ENCODE measurements at places on chromosomes 2 and 18. TPM values are rescaled to one million over a fixed set of nuclear protein-coding genes. Genes with fewer than 3 reads are reported as not detected.

GRCh38 chr2:181203412-181203811 lies 223.0 kb downstream of the UBE2E3 start:
- no peaks in the 10 kb centered on the region for H3K36me3 ChIP-seq
- H3K4me1 ChIP-seq: peaks cover 16% of the 10 kb centered on the region
- H3K4me3 ChIP-seq: no peak overlapping the region
- H3K27me3 ChIP-seq: no peaks in the 10 kb centered on the region
- DNase-seq: peak; percentile 57
- H3K27ac ChIP-seq: peak overlapping the region; percentile 28

Gene CDH2
- 8.5 TPM for total RNA-seq

DNA sequence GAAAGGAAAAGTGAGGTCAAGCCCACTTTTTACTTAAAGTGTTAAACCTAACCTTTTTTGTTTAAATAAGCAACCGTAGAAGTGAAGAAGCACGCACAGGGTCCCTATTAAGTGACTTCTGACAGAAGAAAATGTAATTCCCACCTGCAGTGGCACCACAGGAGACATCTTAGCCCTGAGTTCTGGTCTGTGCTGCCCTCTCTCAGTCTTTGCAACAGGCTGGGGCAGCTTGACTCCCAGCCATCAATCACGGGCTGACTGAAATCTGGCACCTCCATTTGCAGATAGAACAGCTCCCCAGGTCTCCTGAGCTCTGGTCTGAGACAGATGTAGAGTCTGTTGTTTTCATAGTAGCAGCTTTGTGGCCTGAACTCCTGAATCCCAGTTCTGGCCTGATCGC lies 170.0 kb downstream of the LTBP1 start:
- H3K4me1 ChIP-seq: no peaks in the 10 kb centered on the region
- no peak overlapping the region for H3K4me3 ChIP-seq
- H3K27ac ChIP-seq: no peak overlapping the region
- DNase-seq: no peak

GRCh38 chr18:45755934-45756333 lies 32.0 kb downstream of the SLC14A1 start:
- H3K27ac ChIP-seq: no peak overlapping the region
- no peaks in the 10 kb centered on the region for H3K4me1 ChIP-seq
- H3K4me3 ChIP-seq: no peak overlapping the region
- DNase-seq: no peak
- H3K27me3 ChIP-seq: no peaks in the 10 kb centered on the region
- no peaks in the 10 kb centered on the region for H3K36me3 ChIP-seq

Gene LRRTM4
- 1.3 TPM for total RNA-seq

- H3K4me3 ChIP-seq: no peak overlapping the region
- H3K36me3 ChIP-seq: no peaks in the 10 kb centered on the region
- H3K27ac ChIP-seq: no peak overlapping the region
- DNase-seq: no peak
Observed at GRCh38 chr2:182548031-182548950, 121.5 kb upstream of the PDE1A start.

DNA sequence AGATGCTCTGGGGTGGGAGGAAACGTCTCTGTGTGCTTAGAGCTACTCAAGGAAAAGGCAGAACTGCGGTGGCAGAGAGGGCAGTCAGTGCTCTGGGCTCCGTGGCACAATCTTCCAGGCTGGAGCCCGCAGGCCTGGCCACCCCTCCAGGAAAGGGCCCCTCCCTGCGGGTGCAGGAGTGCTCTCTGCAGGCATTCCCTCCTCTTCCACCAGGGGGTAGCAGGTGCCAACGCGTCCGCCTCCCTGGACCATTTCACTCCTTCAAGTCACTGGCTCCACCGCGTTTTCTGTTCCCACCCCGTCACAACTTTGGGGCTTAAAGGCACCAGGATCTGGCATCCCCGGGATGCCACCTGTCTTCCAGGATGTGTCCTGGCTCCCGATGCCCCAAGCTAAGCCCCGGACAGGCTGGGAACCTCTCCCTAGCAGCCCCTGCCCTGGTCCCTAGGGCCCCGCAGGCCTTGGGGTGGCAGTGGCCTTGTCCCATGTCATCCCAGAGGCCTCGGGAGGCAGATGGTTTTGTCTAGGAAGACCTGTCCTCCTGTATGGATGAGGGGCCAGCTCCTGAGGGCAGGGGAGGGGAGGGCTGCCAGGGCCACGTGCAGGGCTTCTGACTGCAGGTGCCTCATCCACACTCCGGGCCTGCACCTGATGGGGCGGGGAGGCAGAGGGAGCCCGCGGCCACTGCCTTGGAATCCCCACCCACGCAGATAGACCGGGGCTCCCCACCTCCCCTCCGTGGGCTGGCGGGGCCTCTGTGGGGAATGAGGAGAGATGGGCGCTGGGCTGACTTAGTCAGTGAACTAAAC lies 26.4 kb downstream of the KCNIP3 start:
- H3K36me3 ChIP-seq: no peaks in the 10 kb centered on the region
- no peaks in the 10 kb centered on the region for H3K27me3 ChIP-seq
- H3K4me3 ChIP-seq: no peak overlapping the region
- peak; percentile 60 for DNase-seq

DNA sequence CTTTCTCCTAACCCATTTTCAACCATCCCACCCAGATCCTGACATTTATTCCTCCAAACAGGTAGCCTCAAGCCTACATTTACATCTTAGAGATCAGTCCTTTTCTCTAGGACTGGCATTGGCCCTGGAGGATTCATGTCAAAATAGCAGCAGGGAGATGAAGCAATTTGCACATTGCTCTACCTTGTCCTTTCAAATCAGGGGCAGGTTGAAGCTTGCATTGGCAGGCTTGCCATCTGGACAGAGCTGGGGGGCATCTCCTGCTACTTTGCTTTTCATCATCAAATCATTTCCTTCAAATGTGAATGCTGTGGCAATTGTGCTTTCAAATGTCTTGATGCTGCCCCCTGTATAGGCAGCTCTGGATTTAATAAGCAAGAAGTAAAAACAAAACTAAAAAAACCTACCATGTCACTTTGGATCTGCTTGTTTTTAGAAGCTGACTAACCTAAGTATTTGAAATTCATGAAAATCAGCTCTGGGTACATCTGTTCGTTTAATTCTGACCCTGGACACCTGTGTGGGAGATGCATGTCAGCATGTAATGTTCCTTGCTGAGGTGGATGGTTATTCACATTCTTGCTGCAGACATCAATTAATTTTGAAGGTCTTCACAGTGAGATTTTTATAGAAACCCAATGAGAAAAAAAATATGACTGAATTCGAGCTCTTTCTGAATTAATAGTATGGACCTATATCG lies 47.9 kb downstream of the KIF5C start:
- H3K27me3 ChIP-seq: no peaks in the 10 kb centered on the region
- no peak overlapping the region for H3K4me3 ChIP-seq
- H3K36me3 ChIP-seq: no peaks in the 10 kb centered on the region

Gene ANKRD30BL
- not detected for total RNA-seq

DNA sequence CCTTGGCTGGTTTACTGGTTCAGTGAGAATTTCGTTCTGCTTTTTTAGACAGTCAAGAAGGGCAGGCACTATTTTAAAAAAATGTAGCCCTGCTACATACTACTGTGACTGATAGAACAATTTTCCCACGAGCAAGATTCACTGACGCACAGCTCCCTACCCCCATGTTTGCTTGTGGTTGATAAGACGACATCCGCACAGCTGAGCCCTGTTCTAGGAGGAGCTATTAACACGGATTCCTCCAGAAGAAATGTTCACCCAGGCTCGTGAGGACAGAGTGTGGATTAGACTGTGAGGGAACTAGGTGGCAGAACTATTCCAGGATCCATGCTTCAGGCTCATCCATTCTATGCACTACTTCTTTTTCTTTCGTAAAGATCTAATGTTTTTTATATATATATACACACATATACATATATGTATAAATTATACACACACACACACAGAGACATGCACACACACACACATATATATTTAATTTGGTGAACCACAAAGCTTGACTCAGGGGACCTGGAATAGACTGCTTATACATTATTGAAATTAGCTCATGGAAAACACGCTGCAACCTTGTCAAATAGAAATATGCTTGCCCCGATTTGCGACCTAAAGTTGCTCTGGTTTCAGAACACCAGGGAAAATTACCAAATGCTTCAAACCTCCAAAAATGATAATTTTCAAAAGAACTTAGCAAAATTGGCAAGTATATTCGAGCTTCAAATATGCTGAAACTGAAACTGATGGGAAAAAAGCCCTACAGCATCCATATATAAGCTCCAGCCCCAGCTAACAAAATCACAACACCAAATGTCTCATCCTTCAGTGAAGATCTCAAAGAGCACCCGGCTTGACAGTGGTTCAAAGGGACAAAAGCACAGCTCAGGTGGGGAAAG lies 370.4 kb downstream of the SOCS6 start:
- no peaks in the 10 kb centered on the region for H3K4me1 ChIP-seq
- no peak overlapping the region for H3K27ac ChIP-seq
- H3K27me3 ChIP-seq: no peaks in the 10 kb centered on the region

DNA sequence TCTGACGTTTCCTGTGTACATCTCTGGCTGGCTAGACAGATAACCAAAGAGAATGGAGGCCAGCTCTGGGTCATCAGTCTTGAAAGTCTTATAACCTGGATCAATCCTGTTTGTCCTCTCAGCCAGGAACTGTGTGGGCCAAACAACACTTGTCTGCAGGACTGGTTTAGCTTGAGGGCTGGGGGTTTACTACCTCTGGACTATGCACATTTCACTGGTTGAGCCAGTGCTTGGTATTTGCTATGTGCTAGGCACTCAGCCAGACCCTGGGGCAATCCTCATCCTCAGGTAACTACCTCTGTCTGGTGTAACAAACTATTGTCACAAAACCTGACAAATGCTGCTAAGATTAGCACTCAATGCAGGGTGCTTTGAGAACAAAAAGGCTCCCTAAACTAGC lies 169.7 kb downstream of the HAUS1 start:
- no peaks in the 10 kb centered on the region for H3K36me3 ChIP-seq
- H3K4me1 ChIP-seq: peaks cover 20% of the 10 kb centered on the region
- H3K4me3 ChIP-seq: no peak overlapping the region

GRCh38 chr2:68755071-68755470 lies 20.5 kb downstream of the ARHGAP25 start:
- no peaks in the 10 kb centered on the region for H3K4me1 ChIP-seq
- no peak overlapping the region for H3K27ac ChIP-seq
- no peak overlapping the region for H3K4me3 ChIP-seq
- no peak for DNase-seq

Gene HADHB
- 73.1 TPM for total RNA-seq

DNA sequence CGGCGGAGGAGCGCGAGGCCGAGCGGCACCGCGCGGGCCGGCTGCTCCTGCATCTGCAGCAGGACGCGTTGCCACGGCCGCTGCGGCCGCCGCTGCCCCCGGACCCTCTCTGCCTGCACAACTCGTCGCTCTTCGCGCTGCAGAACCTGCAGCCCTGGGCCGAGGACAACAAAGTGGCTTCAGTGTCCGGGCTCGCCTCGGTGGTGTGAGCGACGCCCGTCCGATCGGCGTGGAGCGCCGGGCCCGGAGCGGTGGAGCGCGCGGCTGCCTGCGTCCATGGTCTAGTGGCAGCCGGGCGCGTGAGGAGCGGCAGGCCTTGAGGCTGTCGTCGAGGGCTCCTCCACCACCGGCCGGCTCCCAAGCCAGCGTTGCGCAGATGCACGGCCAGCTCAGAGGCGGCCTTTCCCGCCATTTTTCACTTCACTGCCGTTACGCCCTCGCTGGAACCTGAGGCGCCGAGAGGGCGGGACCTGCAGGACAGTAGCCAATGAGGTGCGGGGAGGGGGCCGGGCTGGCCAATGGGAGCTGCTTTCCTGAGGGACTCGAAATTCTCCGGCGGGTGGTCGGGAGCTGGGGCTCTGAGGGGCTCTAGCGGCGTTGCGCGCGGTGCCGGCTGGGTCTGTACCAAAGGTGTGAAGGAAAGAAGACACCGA lies 1.9 kb downstream of the TLX2 start:
- H3K4me1 ChIP-seq: no peaks in the 10 kb centered on the region
- no peaks in the 10 kb centered on the region for H3K36me3 ChIP-seq
- H3K4me3 ChIP-seq: no peak overlapping the region

GRCh38 chr2:182952741-182953450 lies 85.4 kb downstream of the NCKAP1 start:
- H3K27ac ChIP-seq: no peak overlapping the region
- peaks cover 62% of the 10 kb centered on the region for H3K36me3 ChIP-seq
- DNase-seq: no peak
- no peak overlapping the region for H3K4me3 ChIP-seq
- peaks cover 11% of the 10 kb centered on the region for H3K4me1 ChIP-seq
- H3K27me3 ChIP-seq: no peaks in the 10 kb centered on the region

GRCh38 chr2:18643326-18644114 lies 54.2 kb upstream of the NT5C1B start:
- DNase-seq: no peak
- H3K27ac ChIP-seq: no peak overlapping the region
- H3K27me3 ChIP-seq: no peaks in the 10 kb centered on the region
- no peaks in the 10 kb centered on the region for H3K4me1 ChIP-seq
- no peak overlapping the region for H3K4me3 ChIP-seq
- H3K36me3 ChIP-seq: no peaks in the 10 kb centered on the region

DNA sequence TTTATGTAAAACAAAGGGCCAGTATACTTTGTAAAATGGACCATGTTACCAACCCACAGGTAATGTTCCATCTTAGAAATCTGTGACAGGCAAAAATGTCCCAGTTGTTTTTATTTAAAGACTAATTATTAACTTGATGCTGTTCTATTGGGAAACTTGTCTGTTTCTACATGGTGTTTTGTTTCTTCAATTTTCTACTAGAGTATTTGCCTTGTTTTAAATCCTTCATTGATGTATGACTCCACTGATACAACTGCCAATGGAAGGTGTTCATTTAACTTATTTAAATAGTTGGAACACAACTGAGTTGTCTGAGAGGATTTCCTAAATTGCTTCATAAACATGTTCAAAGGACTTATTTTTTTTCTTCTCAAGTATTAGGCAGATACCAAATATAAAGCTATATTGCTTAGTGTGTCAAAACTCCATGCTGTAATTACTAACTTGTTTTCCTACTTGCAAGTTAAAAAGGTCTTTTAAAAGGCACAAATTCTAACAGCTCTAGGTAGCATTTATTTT lies 152.0 kb upstream of the XPO1 start:
- no peak for DNase-seq
- H3K4me3 ChIP-seq: no peak overlapping the region
- peaks cover 7% of the 10 kb centered on the region for H3K4me1 ChIP-seq

Gene PECR
- total RNA-seq: 16.0 TPM

DNA sequence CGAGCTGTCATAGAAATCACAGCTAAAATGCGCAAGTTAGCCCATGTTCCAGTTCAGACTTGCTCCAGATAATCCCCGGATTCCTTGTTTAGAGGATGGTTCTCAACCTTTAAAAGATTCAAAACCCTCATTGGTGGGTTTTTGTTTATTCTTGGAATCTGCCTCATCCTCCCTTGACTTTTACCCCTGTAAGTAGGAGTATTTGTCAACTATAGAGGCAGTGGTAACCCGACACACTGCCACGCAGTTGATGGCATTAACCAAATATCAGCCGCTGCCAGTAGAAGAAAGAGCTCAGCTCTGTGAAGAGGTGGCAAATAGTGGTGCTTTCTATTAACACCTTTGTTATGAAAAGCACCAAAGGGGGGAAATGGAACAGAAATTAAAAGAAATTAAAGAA lies 40.4 kb upstream of the SELENOI start:
- H3K4me1 ChIP-seq: peaks cover 13% of the 10 kb centered on the region
- no peaks in the 10 kb centered on the region for H3K27me3 ChIP-seq
- DNase-seq: no peak

Gene MAPRE3
- total RNA-seq: 17.1 TPM

GRCh38 chr18:57776767-57777166 lies 26.3 kb downstream of the ATP8B1 start:
- H3K36me3 ChIP-seq: no peaks in the 10 kb centered on the region
- H3K4me1 ChIP-seq: peaks cover 95% of the 10 kb centered on the region
- no peak overlapping the region for H3K4me3 ChIP-seq
- no peaks in the 10 kb centered on the region for H3K27me3 ChIP-seq
- no peak for DNase-seq
- peak overlapping the region; percentile 97 for H3K27ac ChIP-seq

Gene TUBA4B
- not detected for total RNA-seq

- peak overlapping the region; percentile 65 for H3K27ac ChIP-seq
- DNase-seq: no peak
- H3K4me3 ChIP-seq: peak overlapping the region; percentile 65
- H3K4me1 ChIP-seq: peaks cover 11% of the 10 kb centered on the region
- no peaks in the 10 kb centered on the region for H3K27me3 ChIP-seq
Observed at GRCh38 chr2:171688129-171688465, 828 bp downstream of the DYNC1I2 start.
